ENCODE measurements at places on chromosomes 1 and 21. TPM values are rescaled to one million over a fixed set of nuclear protein-coding genes. Genes with fewer than 3 reads are reported as not detected.
A peak's percentile ranks its signal among the peaks of the same experiment; 100 is the strongest.

DNA sequence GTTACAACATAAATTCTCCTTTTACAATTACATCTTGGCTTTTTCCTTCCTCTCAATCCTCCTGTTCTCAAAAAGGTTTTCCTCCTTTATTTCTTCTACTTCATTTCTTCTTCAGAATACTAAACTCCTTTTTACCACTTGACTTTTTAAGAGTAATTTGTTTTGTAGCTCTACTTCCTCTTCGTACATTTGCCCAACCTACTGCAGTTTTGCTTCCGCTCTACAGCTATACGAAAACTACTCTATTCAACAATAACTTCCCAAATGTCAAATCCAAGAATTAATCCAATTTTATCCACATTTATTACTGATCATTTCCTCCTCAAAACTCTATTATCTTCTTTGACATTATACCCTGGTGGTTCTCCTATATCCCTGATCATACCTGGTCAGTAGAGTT, 3.4 kb downstream of the GDAP2 start:
- DNase-seq: no peak

- DNase-seq: no peak
Measured at GRCh38 chr1:85047472-85048295, 616 bp downstream of the MCOLN3 start.

DNA sequence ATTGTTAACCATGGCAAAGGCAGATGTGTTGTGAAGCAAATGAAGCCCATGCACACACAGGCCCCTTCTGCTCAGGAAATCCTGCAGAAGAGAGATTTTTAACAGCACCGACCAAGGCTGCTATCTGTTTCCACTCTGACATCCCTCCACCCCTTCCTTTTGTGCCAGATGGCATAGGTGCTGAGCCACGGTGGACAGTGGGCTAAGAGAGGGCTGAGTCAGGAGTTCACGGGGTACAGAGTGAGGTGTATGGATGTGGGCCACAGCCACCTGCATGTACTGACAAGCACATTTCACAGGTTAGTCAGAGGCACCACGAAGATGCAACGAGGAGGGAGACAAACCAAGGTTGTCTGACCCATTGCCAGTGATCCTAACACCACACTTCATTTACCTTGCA, 9.5 kb downstream of the RSPH1 start:
- no peak for DNase-seq

DNA sequence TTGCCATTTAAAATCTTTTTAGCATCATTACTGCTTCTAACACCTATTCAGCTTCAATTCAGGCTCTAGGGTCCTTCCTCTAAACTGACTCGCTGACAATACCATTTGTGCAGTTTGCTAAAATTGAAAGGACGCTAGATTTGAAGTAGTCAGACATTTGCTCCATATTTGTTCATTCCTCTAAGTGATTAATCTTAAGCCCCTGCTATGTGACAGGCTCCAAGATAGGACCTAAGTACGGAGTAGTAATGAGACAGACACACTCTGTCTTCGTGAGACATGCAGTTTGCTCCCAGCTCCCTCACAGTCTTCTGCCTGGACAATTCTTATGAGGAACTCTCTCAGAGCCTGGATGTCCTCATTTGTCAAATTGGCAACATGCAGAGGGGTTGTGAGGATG, 26.1 kb upstream of the CD53 start:
- DNase-seq: no peak

DNA sequence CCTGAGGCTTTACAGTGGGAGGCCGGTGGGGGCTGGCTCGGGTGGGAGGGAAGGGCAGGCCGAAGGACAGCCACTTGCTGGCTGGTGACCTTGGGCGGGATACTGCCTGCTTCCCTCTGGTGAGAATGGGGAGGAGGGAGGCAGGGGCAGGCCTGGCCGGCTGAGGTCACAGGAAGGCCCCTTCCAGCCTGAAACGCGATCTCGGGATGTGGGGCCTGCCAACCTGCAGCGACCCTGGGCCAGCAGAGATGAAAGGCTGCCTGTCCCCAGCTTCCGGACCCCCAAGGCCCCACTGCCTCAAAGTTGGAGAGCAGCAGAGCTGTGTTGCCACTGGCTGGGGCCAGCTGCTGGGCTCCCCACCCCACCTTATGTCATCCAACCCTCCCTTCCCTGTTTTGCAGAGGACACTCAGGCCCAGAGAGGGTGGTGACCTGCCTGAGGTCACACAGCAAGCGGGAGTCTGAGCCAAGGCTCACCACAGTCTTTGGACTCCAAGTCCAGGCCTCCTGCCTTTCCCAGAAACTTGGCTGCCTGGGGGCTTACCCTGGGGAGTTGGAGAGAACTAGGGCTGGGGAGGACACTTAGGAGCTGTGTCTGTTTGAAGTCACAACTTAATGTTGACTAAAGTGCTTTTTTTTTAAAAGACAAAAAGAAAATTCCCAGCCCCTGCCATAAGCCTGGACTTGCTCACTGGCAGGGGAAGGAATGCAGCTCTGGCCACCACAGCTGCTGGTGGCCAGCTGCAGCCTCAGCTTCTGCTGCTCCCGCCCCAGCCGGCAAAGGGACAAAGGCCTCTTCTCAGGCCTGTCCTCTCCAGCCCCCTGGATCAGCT, 14.8 kb upstream of the WASF2 start:
- no peak for DNase-seq

DNA sequence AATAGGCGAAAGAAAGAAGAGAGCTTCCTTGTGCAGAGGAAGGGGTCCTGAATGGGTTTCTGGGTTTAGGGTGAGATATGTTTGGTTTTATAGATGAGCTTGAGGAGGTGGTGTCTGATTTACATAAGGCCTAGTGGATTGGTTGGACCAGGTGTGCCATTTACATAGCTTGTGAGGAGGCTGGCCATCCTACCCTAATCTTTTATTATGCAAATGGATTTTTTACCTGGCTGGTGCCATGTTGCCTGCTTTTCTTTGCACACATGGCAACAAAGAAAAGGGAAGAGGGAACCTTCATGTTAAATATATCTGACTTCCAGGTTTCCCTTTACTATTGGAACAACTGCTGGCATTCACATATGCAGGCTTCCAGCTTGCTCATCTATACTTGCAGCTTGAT, 585.3 kb downstream of the PTPRU start:
- peak; percentile 6 for DNase-seq

- DNase-seq: no peak
Measured at GRCh38 chr1:234018816-234019215, 114.3 kb downstream of the SLC35F3 start.

CD48 gene
- 4.7 TPM for total RNA-seq

MCOLN3 gene
- total RNA-seq: 5.6 TPM
